CD4-positive, alpha-beta T cell treated with Interleukin-6 for 4 hours (primary cell): ENCODE measurements at places on chromosomes 13 and 19.

DNA sequence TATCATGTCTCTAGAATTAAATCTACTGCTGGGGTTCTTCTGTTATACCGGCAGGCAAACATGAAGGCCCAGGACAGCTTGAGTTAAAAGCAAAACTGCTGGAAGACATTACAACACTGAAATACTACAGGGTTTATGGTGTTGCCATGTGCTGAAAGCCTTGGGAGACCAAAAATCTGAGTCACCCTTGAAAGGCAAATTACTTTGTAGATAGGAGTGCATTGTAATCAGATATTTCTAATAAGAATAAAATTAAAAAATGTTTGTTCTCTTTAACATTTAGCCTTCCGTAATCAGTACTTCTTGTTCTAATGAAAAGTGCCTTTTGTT, 181.3 kb downstream of the PCDH9 start:
- no peak for DNase-seq

GRCh38 chr19:40622773-40623075, 21.6 kb downstream of the LTBP4 start:
- no peak for DNase-seq

DNA sequence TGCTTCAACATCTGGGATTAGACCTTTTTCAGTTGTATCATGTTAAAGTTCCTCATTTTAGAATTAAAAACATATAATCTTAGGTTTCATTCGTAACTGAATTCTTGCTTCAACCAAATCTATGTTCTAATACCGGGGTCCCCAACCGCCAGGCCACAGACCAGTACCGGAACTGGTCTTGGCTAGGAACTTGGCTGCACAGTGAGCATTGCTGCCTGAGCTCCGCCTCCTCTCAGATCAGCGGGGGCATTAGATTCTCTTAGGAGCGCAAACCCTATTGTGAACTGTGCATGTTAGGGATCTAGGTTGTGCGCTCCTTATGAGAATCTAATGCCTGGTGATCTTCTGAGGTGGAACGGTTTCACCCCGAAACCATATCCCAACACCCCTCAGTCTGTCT, 19.2 kb downstream of the ITM2B start:
- no peak for DNase-seq

GRCh38 chr19:3080286-3080685, 13.9 kb upstream of the GNA11 start:
- DNase-seq = no peak

DNA sequence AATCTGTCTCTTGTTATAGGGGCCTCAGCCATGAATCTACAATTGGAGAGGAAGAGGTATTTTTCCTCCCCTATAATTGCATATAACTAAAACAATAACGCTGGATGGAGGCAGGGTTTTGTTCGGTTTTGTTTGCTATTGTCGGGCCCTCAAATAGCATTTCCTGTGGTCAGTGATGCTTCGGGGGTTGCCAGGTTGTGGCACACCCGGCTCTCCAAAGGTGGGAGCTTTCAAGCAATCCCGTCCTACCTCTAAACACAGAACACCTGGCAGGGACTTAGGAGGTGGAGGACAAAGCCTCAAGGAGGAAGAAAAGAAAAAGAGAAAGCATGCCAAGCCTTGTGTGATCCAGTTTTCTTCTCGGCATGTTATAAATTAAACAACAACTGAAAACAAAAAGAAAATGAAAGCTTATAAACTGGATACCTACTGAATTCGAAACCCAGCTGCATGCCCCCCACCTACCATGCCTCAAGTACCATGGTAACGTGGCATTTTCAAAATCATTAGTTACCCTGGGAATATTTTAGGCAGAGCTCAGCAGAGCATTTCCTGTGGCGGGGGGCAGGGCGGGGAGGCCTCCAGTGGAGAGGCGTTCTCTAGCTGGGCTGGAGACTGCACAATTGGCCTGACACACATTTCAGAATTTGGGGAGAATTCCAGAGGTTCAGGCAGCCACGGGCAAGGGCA, 213.8 kb downstream of the DCLK1 start:
- DNase-seq = no peak
